ENCODE measurements at places on chromosomes 1 and 21.

DNA sequence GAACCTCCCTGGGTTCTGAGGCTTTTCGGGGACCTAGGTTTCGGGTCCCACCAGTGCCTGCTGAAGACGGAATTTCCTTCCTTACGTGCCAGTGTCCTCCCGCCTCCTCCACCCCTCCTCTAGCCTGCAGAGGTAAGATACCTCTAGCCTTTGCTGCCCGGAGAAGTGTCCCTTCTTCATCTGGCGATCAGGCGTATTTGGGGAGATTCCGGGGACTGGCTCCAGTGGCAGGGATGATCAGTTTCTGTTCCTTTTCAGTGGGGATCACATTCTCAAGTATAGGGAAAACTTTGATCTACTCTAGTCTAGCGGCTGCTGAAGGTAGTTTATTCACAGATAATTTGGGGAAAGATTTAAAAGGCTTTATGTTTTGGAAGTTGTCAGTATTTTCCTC, 674 bp downstream of the CEP350 start:
- DNase-seq = peak; percentile 23

DNA sequence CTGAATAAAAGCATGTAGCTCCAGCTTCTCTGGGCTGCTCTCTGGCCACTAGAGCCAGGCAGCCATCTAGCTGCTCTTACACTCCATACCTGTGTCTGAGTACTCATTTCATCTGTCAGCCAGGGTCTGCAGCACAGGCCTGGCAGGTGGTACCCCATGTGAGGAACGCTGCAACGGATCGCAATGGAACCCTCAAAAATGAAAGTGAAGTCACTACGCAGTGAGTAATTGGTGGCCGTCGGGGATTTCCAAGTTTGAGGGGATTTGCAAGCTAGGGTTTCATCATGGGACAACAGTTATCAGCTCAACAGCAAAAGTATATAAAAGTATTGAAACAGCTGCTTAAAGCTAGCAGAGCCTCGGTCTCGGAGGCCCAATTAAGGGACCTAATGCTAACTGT, 186.7 kb downstream of the HFM1 start:
- no peak for DNase-seq

DNA sequence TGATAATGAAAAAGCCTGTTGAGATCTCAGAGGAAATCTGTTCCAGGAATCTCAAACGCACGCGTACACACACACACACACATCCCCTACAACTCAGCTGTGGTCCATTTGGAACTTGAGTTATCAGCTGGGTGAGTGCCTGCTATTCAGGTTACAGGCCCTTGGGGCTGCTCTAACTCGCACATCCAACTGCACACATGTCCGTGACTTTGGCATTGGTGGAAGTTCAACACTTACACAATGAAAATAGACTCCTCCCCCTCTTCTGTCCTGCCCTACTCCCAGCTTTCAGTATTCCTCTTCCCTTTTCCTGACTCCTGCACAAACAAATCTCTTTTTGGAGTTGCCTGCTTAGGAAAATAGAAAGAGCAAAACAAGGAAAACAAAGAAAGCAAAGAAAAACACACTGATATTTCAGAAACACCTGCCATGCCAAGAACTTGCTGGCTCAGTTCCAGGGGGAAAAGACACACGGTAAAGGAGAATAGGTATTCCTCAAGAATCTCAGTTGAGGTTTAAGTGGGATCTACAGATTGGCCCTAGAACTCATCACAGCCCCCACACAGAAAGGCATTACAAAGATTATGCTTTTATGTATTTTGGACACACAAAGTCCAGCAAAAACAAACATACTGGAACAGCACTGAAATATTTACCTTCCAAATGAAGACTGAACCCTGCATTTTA, 140.9 kb downstream of the TGFBR3 start:
- DNase-seq = no peak

DNA sequence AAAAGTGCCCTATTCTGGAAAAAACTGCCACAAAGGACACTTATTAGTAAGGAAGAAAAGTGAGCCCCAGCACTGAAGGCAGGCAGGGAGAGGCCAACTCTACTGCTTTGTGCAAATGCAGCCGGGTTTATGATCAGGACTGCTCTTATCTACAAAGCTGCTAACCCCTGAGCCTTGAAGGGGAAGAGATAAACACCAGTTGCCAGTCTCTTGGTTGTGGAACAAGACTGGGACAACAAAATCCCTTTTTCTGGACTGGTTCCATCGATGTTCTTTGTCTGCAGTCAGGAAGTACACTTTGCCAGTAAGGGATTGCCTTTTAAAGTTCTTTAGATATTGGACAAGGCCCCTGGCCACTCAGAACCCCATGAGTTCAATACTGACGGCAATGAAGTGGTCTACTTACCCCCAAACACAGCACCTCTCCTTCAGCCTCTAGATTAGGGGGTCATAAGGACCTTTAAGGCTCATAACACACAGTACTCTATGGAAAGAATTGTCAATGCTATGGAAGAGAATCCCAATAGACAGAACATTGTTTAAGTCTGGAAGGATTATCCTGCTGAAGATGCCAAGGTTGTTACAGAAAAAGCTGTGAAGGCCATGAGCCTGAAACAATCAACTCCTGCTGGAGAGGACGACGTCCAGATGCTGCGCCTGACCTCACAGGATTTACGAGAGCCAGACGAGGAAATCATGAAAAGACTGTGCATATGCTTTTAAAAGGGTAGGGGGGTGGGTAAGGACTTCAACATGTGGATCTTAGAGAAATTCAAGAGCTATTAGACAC, 43.6 kb downstream of the GNB1 start:
- no peak for DNase-seq

- peak; percentile 44 for DNase-seq
Measured at GRCh38 chr1:43349594-43350306, 9.0 kb upstream of the CDC20 start.

DNA sequence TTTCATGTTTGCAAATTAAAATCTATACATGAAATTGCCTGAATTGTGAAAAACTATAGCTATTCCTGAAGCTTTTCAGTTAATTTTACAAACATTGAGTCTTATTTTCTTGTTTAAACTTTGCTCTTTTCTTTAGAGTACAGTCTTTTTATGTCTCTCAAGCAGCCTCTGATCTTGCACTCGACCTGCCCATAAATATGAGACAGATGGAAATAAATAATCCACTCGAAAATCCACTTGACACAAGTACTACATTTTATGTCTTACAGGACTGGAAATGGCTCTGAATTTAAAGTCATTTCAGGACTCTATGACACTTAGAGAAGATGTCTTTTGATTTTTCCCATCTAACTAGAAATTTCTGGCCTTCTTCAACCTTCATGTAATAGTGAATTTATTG, 283.8 kb downstream of the USP25 start:
- DNase-seq = no peak

- no peak for DNase-seq
Measured at GRCh38 chr1:150683914-150684313, 13.0 kb downstream of the GOLPH3L start.

DNA sequence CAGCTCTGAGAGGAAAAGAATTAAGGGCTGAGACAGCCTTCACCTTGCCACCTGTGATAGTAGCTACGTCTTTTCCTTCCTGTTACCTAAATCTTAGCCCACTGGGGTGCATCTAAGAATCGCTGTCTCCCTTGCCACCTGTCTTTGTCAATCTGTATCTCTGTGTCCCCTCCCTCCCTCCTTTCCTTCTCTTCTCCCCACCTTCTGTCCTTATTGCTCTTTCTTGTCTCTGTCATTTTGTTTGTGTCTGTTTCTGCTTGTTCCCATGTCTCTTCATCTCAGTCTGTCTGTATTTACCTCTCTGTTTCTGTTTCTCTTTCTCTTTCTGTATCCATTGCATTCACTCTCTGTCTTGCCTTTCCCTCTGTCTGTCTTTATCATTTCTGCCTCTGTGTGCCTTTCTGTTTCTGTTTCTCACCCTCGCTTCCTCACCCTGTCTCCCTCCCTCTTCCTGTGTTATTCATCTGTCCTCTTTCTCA, 30.2 kb downstream of the SLC22A15 start:
- no peak for DNase-seq

DNA sequence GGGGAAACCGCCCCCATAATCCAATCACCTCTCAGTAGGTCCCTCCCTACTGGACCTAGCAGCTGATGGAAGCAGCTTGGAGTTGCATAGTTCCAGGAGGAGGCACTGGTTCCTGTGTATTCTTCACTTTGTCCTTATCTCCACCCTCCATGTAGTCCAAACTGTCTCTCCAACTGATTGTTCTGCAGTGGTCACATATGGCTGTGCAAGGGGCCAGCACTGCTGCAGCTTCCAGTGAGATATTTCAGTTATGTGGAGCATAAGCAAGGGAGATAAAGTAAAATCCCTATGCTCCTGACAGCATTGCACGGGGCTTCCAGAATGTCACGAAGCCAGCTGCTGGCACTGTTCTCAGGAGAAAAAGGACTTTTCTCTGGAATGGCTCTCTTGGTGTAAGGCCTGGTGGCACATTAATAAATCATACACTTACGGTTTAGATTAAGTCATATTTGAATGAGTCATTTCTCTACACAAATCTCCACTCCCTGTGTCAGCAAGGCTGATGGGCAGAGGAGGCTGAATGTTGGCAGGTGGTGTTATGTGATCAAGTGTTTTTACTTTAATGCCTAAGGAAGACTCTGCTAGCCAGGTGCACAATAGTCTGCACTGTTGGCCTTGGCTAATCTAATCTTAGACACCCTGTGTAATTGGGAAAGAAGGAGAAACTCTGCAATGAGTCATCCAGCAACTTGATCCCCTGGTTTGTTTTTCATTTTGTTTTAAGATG, 93.4 kb downstream of the KCNK1 start:
- peak; percentile 97 for DNase-seq

GRCh38 chr1:95440511-95440910, 206.5 kb downstream of the RWDD3 start:
- DNase-seq = no peak

DNA sequence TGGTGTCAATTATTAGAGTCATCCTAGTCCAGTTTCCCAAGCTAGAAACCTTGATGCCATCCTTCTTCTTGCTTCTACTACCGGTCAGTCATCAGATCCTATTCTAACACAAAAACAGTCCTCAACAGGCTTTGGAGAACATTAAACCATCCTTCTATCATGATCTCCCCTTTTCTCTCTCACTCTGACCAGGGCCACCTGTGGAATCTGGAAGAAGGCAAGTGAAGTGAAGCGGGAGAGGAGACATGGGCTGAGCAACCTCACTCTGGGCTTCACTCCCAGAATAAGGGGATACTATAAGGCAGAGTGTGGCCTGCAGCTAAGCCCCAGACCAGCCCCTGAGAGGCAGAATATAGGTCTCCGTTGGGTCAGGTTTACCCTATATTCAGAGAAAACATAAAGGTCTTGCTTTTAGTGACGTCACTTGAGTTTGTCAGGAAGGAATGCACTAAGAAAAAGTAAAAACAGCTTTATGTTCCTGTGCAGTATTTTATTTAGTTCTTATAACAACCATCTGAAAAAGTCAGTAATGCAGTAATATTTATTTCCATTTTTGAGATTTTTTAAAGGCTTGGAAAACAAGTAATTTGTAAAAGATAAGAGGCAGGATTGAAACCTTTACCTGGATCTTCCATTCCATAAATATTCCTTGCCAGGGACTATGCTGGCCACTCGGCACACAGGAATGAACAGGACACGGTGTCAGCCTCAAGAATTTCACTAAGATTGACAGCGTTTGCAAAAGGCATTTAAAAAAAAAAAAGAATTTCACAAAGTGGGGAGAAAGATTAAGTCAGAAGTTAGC, 61.3 kb downstream of the NFASC start:
- no peak for DNase-seq

GRCh38 chr1:151492120-151492519, 19.1 kb upstream of the CGN start:
- DNase-seq = no peak

GRCh38 chr1:91831132-91831930, 54.6 kb downstream of the TGFBR3 start:
- no peak for DNase-seq

DNA sequence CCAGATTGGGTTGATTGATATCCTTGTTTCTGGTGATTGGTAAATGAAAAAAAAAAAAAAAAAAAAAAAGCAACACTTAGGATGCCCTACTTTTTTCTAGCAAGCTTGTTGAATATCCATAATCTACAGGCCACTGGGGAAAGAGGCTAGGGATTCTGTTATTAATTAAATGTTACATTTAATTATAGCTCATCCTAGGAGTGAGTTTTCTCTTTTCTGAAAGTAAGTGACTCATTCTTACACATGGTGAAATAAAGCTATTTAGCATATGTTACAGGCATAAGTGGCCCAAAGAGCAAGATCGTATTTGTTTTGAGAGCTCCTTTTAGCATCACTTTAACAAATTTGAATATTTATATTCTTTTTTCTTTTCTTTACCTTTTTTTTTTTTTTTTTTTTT, 94.5 kb downstream of the FNBP1L start:
- DNase-seq = no peak

GRCh38 chr1:183180634-183181056, 5.4 kb upstream of the LAMC2 start:
- peak; percentile 99 for DNase-seq
